Stimulated activated CD4-positive, alpha-beta T cell treated with anti-CD3 and anti-CD28 coated beads, Interleukin-2, amount 100 ng/mL, for 4 hours (primary cell): ENCODE measurements at places on chromosomes 5 and 9.

- no peak for DNase-seq
These were observed 5.8 kb upstream of the PSMB7 start for GRCh38 chr9:124420991-124421543.

DNA sequence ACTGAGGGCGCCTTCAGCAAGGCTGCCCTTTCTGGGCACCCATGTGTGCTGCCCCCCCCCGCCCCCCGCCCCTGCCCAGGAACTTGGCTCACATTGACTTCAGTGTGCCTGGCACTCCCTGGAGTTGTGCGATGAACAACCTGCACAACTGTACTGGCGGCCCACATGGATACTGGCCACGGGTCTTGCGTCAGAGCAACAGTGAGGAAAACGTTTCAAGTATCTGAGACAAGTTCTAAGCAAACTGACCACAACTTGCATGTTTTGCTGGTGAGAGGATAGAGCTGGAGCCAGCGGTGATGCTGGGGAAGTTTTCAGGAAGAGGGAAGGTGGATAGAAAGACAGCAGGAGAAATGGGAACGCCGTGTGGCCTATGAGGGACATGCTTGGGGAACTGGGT lies 45.4 kb downstream of the HABP4 start:
- no peak for DNase-seq

DNA sequence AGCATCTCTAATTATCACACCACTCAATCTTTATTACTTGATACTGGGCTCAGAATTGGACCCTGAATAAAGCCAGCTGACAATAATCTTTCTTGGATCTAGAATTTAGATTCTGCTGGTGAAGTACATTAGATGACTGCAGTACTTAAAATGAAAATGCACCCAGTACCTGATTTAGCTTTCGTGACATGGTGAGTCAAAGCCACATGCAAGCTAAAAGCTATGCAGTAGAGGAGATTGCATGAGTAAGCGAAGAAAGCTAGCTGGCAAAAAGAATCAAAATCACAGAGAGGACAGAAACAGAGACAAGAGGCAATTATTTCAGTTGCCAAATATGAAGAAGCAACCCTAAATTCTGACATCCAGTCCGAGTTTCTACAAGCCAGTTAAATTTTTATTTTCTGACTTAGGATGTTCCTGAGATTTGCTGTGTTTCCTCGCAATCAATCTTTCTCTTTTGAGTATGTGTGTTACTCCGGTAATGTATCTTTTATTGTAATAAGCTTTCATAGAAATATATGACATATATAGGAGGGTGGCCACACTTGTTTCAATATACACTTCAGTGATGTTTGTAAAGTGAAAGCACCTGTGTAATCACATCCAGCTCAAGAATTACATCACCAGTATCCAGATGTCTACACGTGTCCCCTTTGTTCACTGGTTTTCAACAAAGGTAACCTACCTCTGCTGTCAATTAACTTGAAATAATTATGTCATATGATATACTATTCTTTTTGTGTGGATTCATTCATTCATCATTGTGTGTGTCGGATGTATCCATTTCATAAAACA lies 101.7 kb downstream of the CDH18 start:
- DNase-seq = no peak

GRCh38 chr5:2018390-2018724 lies 135.6 kb upstream of the IRX4 start:
- no peak for DNase-seq

DNA sequence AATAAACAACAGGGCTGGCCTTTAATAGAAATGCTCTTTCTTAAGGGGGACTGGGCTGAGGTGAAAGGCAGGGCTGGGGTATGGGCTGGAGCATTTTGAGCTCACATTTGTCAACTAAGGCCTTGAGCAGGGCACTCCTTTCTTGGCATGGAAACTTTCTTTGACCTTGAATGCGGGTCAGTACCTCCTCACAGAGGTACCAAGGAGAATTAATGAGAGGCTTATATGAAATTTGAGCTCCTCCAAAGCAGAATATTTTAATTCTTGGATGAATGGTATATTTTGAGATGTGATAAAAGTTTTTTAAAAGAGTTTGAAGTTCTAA lies 3.1 kb downstream of the CYSTM1 start:
- no peak for DNase-seq

DNA sequence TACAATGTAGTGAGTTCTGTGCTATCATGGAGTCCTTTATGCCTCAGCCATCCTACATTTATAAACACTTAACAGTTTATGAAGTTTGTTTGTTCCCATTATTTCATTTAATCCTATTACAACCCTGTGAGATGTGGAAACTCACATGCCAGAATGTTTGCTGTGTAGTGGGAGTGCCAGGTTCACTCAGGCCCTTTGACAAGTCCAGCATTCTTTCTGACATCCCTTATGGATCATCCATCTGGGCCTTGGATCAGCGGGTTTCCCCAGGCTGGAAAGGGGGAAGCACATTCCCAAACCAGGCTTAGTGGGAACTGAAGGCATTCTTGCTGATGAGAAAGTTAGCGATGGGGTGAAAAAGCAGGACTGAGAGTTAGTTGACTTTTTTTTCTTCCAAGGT lies 128.1 kb upstream of the OTULINL start:
- no peak for DNase-seq

- DNase-seq = no peak
These were observed at the start of gene PRRT1B for GRCh38 chr9:131545003-131545785. Gene PRRT1B, plus strand, starts transcription at chr9:131545523. Its CDS starts 93 bp downstream, at chr9:131545616.

DNA sequence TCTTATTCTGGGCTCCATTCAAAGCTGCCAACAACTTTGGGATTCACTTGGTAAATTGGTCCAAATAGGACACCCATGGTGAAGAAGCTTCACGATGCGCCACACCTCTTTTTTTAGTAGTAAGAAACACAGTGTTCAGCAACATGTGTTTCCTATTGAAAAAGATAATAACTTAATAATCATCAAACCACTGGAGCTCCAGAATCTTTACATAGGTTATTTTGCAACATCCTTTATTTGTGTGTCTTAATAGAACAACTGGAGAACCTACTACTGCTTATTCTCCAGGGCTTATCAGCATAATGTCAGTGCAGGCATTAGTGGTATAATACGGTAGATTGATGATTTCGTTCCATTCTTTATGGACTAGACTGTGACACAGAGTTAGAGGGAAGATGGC lies 63.3 kb upstream of the DAPK1 start:
- DNase-seq = no peak

GRCh38 chr9:79134654-79135053 lies 437.1 kb upstream of the TLE4 start:
- no peak for DNase-seq

GRCh38 chr9:80797101-80797829 lies 892.1 kb downstream of the TLE1 start:
- no peak for DNase-seq

- DNase-seq = no peak
These were observed 85.5 kb downstream of the TEX10 start for GRCh38 chr9:100267211-100267610.

GRCh38 chr5:136226401-136226800 lies 33.4 kb upstream of the SMIM32 start:
- no peak for DNase-seq
